AG09309 (cell line): ENCODE measurements at places on chromosomes 2 and 18.

DNA sequence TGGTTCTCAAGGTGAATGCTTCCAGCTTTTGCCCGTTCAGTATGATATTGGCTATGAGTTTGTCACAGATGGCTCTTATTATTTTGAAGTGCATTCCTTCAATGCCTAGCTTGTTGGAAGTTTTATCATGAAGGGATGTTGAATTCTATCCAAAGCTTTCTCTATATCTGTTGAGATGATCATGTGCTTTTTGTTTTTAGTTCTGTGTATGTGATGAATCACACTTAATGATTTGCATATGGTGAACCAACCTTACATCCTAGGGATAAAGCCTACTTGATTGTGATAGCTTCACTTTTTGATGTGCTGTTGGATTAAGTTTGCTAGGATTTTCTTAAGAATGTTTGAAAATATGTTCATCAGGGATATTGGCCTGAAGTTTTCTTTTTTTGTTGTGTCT lies 112.1 kb downstream of the MBD2 start:
- peak; percentile 43 for DNase-seq

DNA sequence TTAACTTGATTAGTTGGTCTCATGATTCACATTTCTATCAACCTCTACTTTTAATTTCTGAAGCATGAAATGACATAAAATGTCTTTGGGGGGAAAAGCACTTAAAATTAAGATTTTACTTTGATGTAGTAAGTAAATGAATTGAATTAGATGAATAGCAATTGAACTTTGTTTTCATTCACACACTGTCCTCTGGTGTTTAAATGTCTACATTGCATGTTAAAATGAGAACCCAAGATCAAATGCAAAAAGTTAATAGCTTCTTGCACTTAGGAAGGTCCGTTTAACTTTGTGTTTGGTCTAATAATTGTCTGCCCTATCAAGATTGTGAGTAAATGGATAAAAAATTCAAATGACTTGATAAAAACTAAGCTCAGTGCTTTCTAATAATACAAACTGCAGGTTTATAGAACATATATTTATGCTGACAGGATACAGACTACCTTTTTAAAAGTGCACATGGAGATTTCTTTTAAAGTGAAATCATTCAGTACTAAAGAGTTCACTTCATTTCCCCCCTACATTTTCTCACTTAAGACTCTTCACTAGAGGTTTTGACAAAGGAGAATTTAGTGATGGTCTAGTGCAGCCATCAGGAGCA lies 156.2 kb upstream of the NABP1 start:
- no peak for DNase-seq

DNA sequence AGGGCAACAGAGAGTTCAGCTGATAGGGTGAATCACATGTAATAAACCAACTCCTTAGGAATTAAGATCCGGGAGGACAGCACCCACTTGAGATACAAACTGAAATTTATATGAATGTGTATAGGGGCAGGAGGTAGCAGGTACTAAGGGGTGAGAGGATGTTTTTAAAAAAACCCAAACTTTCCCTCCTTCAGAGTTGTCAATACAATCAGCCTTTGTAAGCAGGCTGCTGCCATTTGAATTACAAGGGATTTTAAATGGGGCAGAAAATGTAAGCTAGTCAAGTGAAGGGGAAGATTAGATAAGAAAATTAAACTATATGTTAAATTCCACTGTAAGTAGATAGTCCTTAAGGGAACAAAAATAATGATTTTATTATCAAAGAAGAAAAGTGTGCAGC lies 1239.7 kb upstream of the CELF4 start:
- no peak for DNase-seq

DNA sequence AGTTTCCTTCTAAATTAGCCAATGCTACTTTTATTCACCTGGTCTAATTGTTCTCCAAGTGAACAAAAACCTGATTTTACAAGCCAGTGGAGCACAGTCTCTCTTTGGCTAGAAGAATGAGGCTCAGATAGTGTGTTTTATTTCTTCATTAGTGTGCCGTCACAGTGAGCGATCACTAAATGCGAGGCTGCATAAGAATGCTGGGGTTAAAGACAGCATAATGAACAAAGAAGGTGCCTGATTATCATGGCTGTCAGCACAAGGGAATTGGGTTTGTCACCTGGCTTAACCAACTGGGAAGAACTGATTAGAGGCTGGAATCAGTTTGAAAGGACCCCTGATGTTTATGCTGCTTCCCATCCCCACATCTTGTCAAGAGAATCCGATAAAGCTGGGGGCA lies 76.4 kb downstream of the EPHA4 start:
- no peak for DNase-seq

GRCh38 chr2:10722252-10722825 lies 909 bp downstream of the ATP6V1C2 start:
- DNase-seq, result no peak

- DNase-seq, result no peak
Measured at GRCh38 chr2:114661971-114662939, 219.8 kb downstream of the DPP10 start.

DNA sequence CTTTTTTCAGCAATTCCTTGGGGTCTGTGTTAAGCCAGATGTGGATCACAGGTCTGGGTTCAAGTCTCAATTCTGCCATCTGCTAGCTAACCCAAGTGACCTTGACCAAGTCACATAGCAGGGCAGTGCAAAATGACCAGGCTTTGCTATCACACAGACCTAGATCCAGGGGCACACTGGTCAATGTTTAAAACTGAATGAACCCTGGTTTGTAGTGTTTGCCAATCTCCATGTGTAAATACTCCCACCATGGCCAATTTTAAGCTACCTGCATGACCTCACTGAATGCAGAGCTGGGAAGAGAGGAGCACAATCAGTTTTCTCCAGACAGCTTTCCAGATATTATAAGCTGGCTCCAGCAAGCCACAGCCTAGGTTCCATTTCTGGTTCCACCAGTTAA lies 142.9 kb downstream of the CHST9 start:
- DNase-seq, result no peak

DNA sequence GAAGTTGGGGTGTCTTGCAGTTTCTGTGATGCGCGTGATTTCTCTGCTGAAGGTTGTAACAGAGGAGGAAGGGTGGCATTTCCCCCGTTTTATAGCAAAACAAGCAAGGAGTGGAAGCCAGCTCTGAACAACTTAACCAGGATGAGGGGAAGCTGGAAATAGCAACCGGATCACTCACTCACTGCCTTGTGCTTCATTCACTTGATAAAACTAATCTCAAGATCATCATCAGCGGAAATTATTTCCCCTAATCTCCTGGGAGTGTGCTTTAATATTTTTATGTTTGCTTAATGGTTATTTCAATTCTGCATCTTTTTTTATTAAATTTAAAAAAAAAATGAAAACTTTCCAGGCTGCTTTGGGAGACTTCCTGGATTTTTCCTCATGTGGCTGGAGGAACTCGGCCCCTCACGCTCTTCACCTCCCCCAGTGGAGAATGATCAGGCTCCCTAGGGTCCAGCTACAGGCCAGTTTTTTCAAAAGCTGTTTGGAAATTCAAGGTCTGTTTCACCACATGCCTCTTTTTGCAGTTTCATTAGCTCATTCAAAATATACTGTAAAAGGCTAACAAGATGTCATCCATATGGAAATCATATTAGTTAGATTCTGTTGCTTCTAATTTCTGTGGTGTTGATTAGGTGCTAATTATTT lies 31.7 kb downstream of the CABLES1 start:
- no peak for DNase-seq

GRCh38 chr2:184416146-184416913 lies 182.0 kb upstream of the ZNF804A start:
- no peak for DNase-seq

- DNase-seq, result no peak
Measured at GRCh38 chr2:75284345-75284744, 85.0 kb upstream of the TACR1 start.

DNA sequence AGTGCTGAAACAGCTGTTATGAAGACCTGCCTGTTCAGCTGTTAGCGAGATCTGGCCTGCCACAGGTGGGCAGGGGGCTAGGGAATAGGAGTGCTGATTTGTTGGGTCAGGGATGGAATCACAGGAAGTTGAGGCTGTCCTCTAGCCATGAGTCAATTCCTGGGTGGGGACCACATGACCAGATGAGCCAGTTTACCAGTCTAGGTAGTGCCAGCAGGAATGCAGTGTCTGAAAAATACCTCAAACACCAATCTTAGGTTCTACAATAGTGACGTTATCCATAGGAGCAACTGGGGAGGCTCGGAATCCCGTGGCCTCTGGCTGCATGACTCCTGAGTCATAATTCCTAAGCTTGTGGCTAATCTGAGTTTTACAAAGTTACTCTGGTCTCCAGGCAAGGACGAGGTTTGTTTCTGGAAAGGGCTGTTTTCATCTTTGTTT lies 44.9 kb downstream of the DYSF start:
- peak; percentile 46 for DNase-seq

GRCh38 chr2:65436824-65437221 lies 4.4 kb upstream of the SPRED2 start:
- DNase-seq, result no peak

- DNase-seq, result no peak
Measured at GRCh38 chr18:1062588-1062987, 157.9 kb downstream of the ADCYAP1 start.

- no peak for DNase-seq
Measured at GRCh38 chr2:10014418-10015190, 28.7 kb upstream of the KLF11 start.

DNA sequence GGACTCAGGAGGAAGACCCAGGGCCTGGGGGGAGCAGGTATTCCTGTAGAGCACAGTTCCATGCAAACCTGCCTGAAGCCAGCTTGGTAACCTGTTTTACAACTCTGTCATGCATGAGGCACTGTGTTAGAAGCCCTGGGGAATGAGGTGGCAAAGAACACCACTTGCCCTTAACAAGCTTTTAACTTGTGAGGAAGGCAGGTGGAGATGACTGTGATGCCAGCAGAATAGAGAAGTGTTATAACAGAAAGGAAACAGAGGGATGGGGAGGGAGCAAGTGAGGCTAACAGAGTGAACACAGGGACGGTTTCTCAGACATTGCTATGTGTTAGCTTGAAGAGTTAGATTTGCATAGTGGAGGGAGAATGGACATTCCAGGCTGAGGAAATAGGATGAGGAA lies 11.5 kb upstream of the IL1A start:
- no peak for DNase-seq

- no peak for DNase-seq
Measured at GRCh38 chr2:128562471-128563347, 244.0 kb upstream of the HS6ST1 start.

DNA sequence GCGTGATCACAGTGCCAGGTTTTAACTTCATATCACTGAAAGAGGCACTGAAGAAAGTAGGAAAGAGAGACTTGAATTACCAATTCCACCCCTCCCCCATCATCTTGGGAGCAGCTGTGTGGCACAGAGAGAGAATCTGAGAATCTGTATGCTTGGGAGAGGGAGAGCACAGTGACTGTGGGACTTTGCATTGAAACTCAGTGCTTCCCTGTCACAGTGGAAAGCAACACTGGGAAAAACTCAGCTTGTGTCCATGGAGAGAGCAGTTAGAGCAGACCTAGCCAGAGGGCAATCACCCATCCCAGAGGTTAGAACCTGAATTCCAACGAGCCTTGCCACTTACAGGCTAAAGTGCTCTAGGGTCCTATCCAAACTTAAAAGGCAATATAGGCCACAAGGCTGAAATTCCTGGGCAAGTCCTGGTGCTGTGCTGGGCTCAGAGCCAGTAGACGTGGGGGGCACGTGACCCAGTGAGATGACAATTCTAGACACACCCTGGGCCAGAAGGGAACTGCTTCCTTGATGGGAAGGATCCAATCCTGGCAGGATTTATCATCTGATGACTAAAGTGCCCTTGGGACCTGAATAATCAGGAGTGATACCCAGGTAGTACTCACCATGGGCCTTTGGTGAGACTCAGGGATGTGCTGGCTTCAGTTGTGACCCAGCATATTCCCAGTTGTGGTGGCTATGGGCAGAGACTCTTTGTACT lies 15.5 kb upstream of the ABCB11 start:
- DNase-seq, result no peak

- peak; percentile 38 for DNase-seq
Measured at GRCh38 chr2:189014449-189015138, 40.4 kb downstream of the COL3A1 start.

- no peak for DNase-seq
Measured at GRCh38 chr2:234363011-234363487, 133.8 kb downstream of the ARL4C start.

DNA sequence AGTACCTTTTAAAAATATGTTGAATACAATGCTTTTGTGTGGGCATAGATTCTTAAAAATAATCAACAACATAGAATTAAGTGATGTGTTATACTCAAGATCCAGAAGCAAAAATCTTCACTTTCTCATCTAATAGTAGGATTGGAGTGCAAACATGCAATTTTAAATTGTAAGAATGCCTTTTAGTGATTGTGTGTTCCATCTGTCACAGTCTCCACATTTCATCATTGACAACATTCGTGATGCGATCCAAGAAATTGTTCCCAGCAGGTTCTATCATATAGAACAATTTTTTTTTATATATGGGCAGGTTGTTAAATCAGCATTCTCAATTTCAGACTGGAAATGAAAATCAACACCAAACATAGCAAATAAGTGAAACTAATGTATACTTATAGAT lies 1671.8 kb upstream of the SLC39A10 start:
- no peak for DNase-seq

DNA sequence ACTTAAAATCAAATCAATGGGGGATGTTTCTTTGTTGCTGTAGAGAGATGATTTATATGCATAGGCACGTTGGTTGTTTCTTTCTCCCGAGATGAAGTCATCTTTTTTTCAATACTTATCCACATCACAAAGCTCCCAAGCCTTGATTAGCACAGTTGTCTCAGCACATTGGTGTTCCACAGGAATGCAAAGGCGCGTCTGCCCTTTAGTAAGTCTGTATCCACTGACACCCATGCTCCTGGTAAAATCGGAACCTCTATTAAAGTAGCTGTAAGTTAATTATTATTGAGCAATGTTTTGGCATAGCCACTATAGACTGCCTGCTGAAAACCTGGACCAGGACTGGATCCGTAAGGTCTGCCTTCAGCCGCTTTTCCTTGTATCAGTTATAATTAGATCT lies 77.6 kb upstream of the RBM44 start:
- DNase-seq, result no peak

- DNase-seq, result no peak
Measured at GRCh38 chr2:126916744-126917143, 18.1 kb downstream of the TEX51 start.

DNA sequence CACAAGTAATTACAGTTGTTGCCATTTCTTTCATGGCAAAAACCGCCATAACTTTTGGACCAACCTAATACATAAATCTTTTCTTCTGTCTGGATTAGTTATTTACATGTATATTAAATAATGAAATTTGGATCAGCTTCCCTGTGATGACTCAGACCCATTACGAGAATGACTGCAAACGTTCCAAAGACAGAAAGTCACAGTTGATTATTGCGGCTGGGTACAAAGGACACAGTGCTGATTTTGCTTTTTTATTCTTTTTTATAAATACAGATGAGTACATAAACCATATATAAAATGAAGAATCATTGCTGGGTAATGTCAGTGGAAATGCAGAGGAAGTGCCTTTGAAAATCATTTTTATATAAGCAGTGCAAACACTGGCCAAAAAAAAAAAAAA lies 126.2 kb downstream of the TWIST2 start:
- DNase-seq, result no peak
